ENCODE measurements at places on chromosomes 2 and 18.

DNA sequence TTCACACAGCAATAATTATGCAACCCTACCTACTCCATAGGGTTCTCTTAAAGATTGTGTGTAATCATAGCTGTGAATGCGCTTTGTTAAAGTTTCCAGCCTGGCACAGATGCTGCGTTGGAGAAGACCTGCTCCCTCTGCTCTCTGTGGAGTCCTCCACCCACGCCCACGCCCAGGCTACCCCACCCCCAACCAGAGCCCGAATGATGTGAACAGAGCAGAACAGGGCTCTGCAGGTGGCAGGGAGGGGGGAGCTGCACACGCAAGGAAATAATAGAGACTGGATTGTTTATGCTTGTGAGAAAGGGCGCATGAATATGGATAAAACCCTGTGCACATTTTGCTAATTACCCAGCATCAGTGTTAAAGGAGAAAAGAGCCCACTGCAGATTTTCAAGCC is 447.5 kb downstream of the BCL11A start:
- DNase-seq = no peak

DNA sequence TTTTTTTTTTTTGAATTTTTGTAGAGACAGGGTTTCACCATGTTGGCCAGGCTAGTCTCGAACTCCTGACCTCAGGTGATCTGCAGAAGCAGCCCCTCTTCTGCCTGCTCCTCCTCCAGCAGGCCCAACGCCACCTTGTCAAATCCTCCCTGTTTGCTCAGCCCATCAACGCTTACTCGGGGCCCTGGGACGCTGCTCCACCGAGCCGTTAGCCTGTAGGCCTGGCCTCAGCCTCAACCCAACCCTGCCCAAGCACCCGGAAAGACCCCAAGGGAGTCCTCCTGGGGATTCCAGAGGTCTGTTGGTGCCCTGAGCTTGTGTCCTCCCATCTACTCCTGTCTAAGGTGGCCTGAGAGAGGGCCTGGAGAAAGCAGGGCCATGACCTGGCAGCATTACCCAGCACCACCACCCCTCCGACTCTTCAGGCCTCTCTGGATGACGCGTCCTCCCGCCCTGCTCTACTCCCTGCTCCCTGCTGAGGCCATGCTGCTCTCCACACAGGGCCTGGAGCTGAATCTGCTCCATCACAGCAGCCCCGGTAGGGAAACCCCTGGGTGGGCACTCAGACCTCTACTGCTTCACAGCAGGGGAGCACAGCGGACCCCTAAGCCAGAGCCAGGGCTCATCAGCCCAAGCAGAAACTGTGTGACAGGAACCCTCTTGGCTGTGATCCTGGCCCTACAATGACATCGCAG is 3.2 kb downstream of the STK25 start:
- DNase-seq = no peak

GRCh38 chr2:29715655-29716054 is 205.7 kb downstream of the ALK start:
- no peak for DNase-seq

DNA sequence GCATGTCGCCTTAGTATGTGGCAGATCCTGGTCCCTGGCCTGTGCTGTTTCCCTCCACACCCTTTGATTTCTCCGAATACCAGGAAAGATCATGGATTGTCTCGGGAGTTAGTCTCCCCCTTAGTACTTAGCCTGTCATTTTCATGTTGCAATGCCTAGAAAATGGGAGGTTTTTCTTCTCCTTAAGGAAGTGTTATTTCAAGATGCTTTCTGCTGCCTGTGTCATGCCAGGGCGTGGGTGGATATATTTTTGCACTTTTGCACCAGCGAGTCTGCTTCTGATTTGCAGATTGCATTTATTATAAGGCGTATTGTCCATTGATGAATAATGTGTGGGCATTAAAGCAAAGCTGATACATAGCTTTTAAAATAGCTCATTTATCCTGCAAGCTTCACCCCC is 223.5 kb downstream of the NEDD4L start:
- no peak for DNase-seq

GRCh38 chr2:79952616-79953015 is 351.9 kb downstream of the LRRTM1 start:
- DNase-seq = no peak

- DNase-seq = no peak
Observed at GRCh38 chr2:172478353-172478752, 51.0 kb downstream of the ITGA6 start.

GRCh38 chr2:110866466-110866865 is 134.1 kb downstream of the ACOXL start:
- peak; percentile 33 for DNase-seq

DNA sequence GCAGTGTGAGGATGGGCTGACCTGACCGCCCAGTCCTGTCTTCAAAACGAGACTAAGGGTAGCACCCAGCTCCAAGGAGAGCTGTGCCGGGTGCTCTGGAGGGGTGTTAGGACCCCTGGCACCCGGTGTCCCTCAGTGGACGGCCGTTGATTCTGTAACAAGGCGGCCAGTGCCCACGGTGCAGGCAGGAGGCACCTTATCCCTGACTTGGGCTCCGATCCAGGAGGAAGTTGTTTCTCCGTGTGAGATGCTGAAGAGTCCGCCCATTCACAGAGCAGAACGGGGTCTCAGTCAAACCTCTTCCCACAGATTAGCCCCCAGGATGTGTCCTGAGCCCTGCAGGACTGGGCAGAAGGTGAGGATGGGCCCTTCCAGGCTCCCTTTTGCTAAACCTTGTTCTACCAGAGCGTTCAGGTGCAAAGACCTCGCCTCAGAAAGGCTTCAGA is 123.0 kb downstream of the NFATC1 start:
- DNase-seq = no peak

GRCh38 chr2:144554492-144555210 is 34.7 kb upstream of the ZEB2 start:
- DNase-seq = no peak

DNA sequence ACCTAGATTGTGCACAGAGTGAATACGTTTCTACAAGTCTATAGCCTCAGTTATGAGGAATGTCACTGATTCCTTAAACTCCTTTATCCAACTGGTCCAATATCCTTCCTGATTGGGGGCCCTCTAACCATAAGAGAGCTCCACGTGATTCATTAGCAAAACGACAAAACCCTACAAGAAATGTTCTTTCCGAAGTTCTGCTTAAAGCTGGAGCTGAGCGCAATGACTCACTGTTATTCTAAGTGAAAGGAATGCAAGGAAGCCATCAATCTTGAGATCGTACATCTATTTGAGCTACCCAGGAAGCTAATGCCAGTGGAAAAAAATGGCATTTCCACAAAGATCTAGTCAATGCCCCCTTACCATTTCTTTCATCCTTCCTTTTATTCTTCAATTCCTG is 354.9 kb upstream of the CDH20 start:
- DNase-seq = peak; percentile 80

DNA sequence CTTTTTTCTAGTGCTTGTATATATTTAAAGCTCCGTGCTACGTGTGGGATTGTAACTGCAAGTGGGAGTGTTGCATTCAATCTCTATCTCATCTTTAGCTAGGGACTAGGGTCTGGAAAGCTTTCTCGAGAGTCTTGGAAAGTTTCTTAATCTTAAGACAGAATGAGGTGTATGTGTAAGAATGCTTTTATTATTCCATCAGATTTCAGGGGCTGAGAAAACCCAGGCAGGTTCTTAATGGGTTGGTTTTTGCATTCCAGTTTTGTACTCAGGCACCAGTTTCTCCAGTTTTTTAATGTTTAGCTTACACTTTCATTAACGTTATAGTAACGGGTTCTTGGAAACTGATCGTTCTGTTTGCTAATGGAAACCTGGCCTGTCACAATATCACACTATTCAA is 20.3 kb downstream of the MRPL19 start:
- DNase-seq = no peak

GRCh38 chr2:190466819-190467446 is 58.8 kb downstream of the MFSD6 start:
- DNase-seq = peak; percentile 84

DNA sequence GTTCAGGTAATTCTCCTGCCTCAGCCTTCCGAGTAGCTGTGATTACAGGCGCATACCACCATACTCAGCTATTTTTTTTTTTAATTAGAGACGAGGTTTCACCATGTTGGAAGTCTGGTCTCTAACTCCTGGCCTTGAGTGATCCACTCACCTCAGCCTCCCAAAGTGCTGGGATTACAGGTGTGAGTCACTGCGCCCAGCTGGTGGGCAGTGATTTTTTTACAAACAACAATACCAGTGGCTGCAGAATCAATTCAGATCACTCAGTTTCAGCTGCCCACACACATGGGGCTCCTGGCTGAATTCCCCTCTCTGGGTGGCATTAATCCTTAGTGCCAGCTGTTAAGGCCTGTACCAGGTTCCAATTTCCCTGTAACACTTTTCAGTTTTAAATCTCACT is 13.3 kb upstream of the CYRIA start:
- no peak for DNase-seq

DNA sequence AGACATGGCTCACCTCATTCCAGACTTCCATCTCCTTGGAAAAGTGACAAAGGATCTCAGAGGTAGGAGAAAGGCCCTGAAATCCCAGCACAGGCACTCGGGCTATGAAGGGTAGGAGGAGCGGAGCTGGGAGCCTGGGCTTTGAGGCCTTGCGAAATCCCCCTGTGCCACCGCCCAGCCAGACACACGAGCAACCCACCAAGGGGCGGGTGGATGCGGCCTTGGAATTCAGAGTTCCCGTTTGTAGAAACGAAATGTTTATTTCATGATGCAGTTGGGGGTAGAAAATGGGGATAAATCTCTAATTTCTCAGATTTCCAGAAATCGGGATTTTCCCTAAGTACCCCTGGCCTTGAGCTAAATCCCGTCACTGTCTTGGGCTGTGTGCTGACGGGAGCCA is 177.1 kb upstream of the HDAC4 start:
- no peak for DNase-seq

DNA sequence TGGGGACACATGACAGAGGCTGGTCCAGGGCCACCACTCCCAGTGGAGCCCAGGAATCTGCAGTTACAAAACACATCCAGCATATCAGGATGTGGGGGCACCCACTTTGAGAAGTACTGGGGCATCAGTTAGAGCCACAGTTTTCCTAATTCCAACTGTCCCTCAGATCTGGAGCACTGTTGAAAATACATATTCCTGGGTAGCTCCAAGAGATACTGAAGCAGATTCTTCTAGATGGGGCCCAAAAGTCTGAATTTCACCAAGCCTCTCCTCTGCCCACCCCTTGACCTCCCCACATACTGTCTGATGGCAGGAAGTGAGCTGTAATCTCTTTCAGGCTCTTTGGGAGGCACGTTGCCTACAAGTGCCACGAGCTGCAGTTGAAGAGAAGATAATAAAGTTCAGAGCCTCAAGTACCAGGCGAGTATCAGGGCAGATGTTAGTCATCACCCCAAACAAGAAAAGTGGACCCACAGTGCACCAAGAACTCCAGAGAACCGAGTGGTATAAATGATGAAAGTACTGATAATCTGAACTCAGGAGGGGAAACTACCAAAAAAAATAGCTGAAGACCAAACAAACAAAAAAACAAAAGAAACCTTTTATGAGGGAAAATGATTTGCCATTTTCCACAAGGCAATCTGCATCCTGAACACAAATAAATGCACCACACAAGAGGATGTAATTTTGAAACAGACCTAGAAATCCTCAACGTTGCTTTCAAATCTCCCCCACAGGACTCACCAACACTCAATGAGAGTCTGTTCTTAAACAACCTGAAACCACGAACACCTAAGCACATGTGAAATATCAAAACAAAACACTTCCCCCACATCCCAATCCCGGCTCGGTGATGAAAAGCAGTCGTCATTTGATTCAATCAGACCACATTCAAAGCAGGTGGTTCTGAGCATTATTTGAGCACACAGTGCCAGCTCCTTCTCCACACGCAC is 98.7 kb downstream of the TCF4 start:
- DNase-seq = no peak

DNA sequence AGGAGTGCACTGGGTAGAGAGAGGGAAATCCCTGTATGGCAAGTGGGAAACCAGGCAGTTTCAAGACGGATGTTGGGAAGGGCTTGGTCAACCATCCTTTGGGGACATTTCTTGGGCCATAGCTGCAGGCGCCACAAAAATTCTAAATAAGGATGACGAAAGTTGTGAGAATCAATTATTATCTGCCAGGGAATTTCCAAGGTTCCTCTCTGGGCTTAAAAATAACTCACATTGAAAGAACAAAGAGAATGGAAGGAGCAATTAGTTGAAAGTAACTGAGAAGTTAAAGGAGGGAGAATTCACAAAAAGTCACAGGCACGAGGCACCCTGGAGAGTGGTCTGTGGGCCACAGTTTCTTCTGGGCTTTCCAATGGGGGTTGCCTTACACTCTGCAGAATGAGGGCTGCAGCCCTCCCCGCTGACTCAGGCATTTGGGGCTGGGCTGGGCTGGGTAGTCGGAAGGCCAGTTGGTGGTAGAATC is 195.7 kb downstream of the SMAD7 start:
- DNase-seq = no peak

DNA sequence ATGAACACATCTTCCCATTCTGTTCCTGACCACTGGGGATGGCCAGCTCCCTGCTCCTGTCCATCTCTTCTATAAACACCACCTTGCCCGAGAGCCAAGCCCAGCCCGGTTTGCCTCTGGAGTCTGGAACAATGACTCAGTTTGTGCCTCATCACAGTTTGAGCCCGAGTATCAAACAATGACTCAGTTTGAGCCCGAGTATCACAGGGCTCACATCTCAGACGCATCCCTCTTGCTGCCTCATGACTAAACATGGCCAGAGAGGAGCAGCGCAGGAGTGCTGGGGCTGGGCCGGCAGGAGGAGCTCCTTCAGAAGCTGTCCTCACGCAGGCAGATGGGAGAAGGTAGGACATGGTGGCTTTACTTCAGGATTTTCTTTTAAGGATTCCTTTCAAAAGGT is 68.7 kb downstream of the PXDN start:
- peak; percentile 98 for DNase-seq

- peak; percentile 44 for DNase-seq
Observed at GRCh38 chr2:120344214-120344975, 1.5 kb upstream of the INHBB start.

DNA sequence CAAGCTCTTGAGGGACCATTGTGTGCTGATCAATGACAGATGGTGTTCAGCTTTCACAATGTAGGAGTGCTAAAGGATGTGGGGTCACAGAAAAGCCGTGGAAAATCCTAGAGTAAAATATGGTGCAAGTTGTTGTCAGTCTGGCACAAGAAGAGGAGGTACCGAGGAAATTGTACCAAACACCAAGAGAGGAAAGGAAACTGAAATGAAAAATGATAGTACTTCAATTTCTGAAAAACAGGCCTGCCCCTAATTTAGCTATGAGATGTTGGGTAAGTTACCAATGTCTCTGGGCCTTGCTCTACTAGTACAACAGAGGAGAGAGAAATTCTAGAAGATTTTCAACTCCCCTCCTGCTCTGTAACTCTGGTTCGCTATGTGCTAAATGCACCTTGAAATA is 78.8 kb upstream of the PELI1 start:
- DNase-seq = no peak

- DNase-seq = no peak
Observed at GRCh38 chr18:24010673-24011072, 3.9 kb upstream of the TTC39C start.

GRCh38 chr2:203893401-203893800 is 25.8 kb downstream of the CTLA4 start:
- DNase-seq = no peak

DNA sequence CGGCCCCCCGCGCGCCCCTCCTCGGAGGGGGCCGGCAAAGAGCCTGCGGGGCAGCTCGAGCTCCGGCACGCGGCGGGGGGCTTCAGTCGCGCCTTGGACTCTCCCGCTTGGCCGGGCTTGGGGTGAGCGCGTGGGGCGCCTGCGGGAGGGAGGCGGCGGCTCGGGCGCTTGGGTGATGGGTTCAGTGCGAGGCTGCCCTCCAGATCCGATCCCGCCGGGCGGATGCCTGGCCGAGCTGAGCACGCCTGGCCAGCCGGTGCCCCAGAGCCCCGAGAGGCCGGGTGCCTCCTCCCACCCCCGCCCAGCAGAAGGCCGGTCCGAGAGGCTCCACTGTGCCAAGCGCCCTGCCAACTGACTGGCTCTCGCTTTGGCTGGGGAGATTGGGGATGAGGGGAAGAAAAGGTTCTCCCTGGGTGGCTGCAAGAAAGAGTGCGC is 273 bp upstream of the NXPH2 start:
- DNase-seq = peak; percentile 2

Data from M059J (cell line).